Activated naive CD4-positive, alpha-beta T cell treated with anti-CD3 and anti-CD28 coated beads, Interleukin-2, amount 50 U/mL, for 72 hours (primary cell): ENCODE measurements at places on chromosomes 1 and 21.

- no peak for DNase-seq
Observed at GRCh38 chr1:29856340-29857114, 620.2 kb downstream of the PTPRU start.

GRCh38 chr1:219505886-219506285 lies 107.0 kb downstream of the ZC3H11B start:
- DNase-seq: no peak

GRCh38 chr1:212367474-212368072 lies 47.1 kb downstream of the PACC1 start:
- no peak for DNase-seq

DNA sequence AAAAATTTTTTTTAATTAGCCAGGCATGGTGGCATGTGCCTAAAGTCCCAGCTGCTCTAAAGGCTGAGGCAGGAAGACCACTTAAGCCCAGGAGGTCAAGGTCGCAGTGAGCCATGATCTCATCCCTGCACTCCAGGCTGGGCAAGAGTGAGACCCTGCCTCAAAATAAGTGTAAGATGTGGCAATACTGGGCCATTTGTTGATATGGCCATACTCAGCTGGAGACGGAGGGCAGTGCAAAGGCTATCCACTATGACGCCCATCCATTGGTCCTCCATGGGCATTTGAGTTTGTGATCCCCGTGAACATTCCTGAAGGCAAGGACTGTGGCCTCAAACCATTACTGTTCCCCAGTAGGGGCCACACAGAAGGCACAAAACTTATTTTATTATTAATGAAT lies 1.5 kb downstream of the CASP9 start:
- DNase-seq: no peak

GRCh38 chr21:17783481-17784179 lies 35.5 kb downstream of the C21orf91 start:
- no peak for DNase-seq

GRCh38 chr1:219733511-219734174 lies 120.7 kb upstream of the ZC3H11B start:
- DNase-seq: no peak

DNA sequence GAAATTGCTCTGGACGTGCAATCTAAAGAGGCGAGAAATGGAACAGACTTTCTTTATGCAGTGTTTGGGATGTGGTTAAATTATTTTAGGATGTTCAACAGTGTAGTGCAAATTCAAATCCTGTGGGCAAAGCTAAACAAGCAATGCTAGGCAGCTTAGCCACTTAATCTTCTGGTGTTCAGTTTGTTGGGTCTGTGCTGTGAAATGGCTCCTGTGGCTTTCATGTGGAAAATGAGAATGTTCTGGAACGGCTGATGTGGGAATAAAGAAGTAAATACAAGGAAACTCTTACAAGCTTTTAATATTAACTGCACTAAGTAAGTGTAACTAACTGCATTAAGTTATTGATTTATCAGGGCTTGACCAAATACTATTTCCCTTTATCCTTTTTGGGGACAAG lies 766.6 kb downstream of the ADGRL2 start:
- no peak for DNase-seq

GRCh38 chr1:219990782-219991510 lies 55.4 kb downstream of the EPRS1 start:
- DNase-seq: no peak

DNA sequence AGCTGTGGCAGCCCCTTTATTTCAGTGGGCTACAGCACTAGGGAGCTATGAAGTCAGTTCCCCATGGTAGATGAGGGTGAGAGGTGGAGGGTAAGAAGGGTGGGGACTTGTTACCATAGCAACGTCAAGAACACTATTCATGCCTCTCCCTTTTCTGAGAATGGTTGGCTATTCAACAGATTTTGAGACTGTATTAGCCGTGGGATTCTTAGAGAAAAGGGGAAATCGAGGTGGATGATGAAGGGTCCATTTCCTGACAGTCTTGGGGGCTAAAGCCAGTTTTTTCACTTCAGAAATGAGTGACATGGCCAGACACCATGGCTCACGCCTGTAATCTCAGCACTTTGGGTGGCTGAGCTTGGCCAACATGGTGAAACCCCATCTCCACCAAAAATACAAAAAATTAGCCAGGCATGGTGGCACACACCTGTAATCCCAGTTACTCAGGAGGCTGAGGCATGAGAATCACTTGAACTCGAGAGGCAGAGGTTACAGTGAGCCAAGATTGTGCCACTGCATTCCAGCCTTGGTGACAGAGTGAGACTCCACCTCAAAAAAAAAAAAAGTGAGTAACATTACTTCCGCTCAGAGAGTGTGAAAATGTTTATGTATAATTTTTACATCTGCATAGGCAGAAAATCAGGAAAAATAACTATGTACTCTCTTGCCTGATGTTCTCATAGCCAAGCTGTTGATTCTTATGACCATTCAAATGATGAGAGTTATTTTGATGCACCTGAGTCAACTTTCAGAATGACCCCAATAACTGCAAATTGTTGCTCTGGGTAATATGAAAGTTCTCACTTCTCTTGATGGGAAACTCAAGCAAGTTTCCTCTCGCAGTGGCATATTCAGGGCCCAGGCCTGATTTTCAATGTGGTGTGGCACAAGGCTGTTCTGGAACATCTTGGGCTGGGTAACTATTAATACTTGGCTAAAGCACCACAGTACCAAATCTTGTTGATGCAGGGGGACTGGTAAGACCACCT lies 23.2 kb upstream of the RGSL1 start:
- DNase-seq: no peak

DNA sequence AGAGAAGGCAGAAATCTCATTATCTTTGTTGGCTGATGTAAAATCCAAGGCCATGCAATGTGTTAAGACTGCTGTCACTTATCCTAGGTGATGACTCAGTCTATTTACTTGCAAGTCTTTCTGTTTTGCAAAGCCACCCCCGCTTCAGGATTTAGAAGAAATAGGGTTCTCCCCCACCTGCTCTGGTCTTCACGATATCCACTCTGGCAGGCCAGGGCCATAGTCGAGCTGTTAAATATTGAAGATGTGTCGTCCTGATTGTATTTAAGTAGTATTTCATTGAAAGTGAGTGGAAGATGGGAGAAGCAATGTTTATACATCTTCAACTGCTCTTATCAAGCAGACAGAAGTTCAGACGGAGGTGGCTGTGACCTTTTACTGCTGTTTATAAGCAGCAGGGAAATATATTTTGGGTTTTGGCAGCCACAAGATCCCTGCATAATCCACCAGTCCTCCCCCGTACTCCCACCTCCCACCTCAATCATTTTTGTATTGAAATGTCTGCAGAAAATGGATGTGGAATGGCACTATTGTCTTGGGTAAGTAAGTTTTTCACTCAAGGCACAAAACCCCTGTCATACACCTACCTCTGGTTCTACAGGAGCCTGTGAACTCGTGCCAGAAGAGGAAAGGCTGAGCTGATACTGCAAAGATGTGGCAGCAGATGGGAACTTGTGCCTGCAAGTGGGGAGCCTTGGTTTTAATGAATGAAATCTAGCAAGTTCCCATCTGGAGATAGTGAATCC lies 117.4 kb downstream of the MRPS6 start:
- no peak for DNase-seq

- no peak for DNase-seq
Observed at GRCh38 chr1:38433084-38433722, 386.6 kb upstream of the POU3F1 start.

GRCh38 chr1:221993444-221993948 lies 251.6 kb upstream of the DUSP10 start:
- DNase-seq: no peak

DNA sequence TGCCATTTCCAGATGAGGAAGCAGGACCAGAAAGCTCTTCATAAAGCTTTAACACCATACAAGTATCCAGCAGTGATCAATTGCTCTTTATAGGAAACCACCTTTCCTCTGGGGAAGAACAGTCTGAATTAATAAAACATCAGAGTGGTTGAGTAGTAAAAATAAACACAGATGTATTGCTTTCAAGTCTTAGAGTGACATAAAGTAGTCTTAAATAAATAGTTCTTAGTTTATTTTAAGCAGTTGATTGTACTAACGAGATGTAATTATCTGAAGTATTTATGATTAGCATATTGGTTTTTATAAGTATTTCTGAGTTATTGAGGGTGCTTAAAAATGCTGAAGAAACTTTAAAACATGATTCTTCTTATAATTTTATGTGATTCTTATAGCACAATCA lies 67.0 kb downstream of the PRKAA2 start:
- no peak for DNase-seq

DNA sequence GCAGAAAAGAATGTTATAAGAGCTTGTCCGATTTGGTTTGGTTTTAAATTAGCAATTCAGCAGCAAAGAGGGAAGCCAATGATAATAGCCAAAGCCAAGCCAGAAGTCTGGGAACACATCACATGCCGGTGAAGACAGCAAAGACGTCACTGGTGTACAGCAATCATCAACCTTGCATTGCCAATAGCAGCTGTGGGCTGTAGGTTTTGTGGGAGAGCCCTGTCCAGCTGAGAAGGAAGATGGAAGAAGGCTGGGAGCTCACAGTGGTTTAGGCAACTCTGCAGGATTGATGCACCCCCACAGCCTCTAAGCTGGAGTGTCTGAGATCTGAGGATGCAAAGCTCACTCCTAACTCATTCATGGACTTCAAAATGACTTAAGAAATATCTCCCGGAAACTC lies 338.7 kb downstream of the SIPA1L2 start:
- no peak for DNase-seq
